ENCODE measurements at places on chromosomes 13 and 19.

- DNase-seq: no peak
These were observed 318.3 kb downstream of the FOXO1 start for GRCh38 chr13:40348096-40348679.

DNA sequence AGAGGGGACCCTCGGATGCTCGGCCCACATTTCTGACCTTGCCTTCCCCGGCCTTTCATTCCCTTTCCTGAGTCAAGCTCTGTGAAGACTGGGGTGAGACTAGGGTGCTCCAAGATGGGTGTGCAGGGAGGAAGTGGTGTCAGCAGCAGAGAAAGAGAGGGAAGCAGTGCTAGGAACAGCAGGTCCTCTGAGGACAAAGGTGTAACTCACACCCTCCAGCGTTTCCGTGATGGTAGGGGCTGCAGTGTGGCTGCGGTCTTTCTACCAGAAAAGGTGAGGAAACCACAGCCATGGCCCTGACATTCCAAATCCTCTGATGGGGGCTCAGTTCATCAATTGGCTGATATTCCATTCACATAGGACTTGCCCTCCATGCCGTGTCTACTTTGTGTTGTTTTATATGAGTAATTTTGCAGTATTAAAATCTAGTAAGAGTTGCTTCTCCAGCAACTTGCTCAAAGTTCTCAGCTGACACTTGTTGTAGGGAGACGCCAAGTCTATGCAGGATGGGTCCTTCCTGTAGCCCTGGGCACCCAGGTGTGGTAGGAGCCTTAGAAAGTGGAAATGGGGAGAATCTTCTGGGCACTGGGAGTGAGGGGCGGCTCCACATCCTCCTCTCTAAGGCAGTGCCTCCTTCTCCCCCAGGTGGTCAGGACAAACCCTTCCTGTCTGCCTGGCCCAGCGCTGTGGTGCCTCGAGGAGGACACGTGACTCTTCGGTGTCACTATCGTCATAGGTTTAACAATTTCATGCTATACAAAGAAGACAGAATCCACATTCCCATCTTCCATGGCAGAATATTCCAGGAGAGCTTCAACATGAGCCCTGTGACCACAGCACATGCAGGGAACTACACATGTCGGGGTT lies 1.6 kb downstream of the KIR3DL1 start:
- DNase-seq: no peak

DNA sequence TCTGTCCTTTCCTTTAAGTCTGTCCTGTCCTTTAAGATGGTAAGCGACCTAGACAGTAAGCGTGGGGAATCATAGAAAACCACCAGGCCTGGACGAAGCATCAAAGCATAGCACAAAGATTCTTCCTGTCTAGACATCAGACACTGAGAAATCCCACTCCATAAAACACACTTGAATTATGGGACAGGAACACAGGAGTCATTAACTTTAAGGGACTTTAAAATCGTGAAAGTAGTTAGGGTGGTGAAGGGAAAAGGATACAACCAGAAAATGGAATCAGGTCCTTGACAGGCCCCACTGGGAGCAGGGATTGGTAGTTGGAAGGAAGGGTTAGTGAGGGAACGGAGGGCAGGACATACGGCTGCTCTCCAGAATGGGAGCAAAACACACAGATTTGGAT lies 31.6 kb upstream of the C1QTNF9 start:
- no peak for DNase-seq

DNA sequence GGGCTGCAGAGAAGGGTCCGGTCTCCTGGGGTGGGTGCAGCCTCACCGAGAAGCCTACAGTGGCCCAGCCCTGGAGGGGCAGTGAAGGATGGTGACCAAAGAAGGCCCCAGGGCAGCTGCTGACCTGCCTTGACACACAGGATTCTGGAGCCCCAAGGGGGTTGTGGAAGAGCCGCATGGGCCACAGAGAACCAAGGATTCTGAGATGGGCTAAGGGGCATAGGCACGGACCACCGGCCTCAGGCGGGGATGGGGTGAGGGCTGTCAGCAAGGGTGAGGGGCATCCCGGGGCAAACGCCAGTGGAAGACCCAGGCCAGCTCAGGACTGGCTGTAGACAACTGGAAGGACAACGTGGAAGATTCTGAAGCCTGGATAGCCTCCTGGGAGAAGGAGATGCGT lies 151.6 kb downstream of the TEX29 start:
- no peak for DNase-seq

DNA sequence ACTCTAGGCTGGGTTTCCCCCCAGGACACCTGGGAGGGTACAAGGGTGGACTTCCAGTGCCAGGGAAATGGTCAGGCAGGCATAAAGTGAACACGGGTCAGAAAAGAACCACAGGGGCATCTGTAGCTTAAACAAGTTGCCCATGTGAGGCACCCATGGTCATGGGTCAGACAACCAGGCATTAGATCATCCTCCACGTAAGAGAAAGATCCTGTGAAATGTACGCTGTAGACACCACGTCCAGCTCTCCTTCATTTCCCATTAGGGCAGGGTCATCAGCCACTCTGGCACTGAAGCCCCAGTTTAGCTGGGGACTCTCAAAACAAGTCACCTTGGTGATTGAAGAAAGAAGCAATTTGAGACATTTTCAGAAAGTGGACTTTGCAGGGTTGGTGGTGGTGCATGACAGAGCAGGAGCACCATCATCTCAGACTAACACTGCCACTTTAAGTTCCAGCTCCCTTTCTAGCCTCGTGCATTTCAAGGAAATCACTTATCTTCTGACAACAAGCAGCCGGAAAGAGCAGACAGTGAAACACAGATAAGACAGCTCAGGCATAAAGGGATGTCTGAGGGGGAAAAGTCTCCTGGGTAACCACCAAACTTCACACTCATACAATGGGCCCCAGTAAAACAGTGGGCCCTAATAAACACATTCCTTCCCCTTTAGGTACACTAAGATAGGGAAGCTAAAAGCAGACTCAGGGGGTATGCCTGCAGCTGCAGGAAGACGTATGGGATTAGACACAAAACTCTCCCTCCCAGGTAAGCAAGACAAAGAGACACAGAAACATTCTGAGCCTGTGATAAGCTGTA lies 16.1 kb upstream of the SIGLEC6 start:
- DNase-seq: no peak

GRCh38 chr19:41689993-41690800 lies 2.1 kb upstream of the CEACAM7 start:
- no peak for DNase-seq

GRCh38 chr13:90185734-90186133 lies 1161.8 kb upstream of the MIR17HG start:
- DNase-seq: no peak

DNA sequence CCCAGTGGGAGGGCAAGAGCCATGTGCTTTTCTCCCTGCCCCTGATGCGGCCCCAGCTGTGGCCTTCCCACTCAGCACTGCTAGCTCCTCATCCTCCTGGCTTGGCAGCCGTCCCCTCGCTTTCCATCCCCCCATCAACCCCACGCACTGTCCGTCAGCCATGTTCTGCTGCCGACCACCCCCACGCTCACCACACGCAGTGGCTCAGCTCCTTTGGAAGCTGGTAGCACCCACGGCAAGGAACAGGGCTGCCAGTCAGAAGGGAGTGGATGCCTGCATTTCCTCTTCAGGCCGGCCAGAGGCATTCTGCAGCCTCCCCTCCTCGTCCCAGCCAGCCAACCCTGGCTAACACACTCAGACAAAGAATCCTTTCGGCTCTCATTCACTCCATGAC lies 6.3 kb downstream of the CALM3 start:
- DNase-seq: no peak

GRCh38 chr19:11821474-11822109 lies 7.5 kb downstream of the ZNF440 start:
- DNase-seq: no peak

All from NCI-H524 treated with DMSO at 0.1 percent for 48 hours (cell line).